Stimulated activated naive CD8-positive, alpha-beta T cell treated with anti-CD3 and anti-CD28 coated beads, Interleukin-15, amount 100 ng/mL, for 72 hours (primary cell): ENCODE measurements at places on chromosomes 5 and 9.
A peak's percentile ranks its signal among the peaks of the same experiment; 100 is the strongest.

DNA sequence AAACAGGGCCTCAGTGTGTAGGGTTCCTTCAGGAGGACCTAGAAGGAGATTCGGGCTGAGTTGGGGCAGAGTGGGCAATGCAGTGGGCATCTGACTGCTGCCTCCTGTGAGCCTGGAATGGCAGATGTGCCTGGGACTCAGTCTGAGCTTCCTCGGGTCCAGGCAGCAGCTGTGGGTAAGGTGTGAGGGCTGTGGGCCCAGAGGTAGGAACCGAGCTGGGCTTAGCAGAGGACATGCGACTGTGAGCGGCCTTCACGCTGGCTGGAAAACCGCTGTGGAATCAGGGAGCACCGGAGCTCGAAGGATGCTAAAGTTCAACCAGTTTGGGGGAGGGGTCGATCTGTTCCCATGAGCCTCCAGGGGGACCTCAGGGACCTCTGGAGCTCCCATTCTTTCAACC is 137.0 kb downstream of the PAX5 start:
- DNase-seq: no peak

GRCh38 chr5:30900367-30900766 is 293.1 kb upstream of the CDH6 start:
- no peak for DNase-seq

DNA sequence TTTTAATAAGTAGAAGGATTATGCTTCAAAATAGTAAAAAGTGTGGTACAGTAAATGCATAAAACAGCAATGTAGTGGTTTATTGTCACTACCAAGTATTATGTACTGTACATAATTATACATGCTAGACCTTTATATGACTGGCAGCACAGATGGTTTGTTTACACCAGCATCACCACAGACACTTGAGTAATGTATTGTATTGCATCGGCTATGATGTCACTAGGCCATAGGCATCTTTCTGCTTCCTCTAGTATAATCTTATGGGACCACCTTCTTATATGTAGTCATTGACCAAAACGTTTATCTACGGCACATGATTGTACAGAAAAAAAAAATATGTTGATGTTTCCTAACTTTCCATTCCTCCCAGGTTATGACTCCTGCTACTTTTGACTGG is 31.9 kb upstream of the SSBP2 start:
- no peak for DNase-seq

- DNase-seq: no peak
Measured at GRCh38 chr5:137619191-137619870, 116.6 kb downstream of the KLHL3 start.

GRCh38 chr9:114745108-114745848 is 60.6 kb downstream of the TNFSF15 start:
- no peak for DNase-seq

DNA sequence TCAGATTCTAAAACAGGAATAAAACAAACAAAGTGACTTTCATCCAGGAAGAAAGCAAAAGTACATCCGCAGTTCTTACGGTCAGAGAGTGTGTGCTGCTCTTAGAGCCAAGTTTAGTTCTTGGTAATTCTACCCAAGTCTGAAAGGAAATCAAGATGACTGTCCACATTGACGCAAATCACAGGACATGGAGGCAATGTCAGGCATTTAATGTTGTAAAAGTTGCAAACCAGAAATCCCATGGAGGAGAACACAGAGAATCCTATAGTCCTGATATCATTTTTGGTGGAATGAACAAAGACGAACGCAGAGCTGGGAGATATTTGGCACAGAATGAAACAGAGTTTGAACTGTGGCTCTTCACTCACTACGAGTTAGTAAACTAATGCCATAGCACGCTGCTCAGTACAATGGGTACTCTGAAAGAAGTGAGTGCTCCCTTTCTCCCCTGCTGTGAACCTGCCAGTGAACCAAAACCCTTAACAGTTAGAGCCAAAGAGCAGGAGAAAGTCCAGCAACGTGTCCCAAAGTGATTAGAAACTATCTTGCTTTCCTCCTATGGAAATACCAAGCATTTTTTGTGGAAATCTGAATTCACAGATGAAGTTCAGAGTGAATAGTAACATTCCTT is 74.3 kb downstream of the MUSK start:
- no peak for DNase-seq

DNA sequence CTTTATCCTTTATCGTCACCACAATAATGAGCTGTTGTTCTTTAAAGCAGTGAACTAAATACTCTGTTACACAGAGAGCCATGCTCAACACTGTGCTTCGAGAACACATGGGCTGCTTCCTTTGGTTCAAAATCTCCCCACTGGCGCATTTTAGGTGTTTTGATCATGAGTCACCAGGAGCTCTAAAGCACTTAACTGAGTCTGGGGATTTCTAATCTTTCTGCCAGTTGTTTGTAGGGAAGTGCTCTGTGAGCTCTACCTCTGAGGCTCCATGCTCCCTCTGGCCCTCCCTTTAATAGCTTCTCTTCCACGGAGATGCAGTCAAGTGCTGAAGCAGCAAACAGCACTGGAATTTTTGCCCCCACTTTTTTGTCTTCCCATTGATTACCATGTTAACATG is 17.0 kb downstream of the ERAP2 start:
- DNase-seq: peak; percentile 55

- DNase-seq: no peak
Measured at GRCh38 chr5:124986170-124986569, 239.7 kb upstream of the ZNF608 start.

DNA sequence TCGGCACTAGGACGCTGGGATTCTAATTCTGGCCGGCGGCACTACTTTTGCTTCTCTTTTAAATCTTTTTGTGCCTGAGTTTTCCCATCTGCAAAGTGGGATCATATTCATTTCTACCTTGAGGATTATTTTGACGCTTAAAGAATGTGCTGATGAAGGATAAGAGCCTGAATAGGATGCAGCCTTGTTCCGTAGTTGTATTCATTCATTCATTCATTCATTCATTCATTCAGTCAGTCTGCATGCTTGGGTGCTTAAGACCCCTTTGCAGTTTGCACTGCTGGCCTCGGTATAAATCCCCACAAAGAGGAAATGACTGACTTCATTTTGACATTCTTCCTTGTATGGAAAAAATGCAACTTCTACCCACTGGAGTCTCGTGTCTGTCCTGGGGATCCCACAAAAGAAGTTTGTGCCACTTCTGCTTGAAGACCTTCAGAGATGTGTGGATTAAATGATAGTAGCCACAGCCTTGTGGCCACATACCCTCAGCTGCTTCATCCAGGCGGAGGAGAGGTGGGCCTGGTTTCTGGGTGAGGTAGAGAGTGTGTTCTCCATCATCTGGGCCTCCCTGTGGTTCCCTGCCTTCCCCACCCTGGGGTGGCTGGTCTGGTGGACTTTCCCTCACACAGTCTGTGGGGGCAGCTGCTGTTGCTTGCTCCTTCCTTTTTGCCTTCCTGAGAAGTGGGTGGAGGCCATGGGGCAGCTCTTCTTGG is 62.6 kb downstream of the PPARGC1B start:
- no peak for DNase-seq

DNA sequence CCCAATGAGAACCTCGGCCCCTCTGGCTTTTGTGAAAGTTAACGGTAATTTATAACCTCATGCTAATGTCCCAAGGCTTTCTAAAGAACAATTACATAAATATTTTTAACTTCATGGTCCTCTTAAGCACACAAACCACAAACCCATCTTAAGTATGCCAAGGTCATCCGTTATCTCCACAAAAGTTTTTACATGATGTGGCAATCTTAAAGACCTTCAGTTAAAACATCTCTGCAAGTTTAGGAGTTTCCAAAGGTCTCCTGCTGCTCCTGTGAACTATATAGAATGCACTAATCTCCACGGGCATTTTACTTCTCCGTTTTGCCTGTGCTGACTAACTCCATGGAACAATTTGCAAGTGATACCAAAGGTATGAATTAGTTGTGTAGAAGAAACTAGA is 228.2 kb downstream of the TLE1 start:
- no peak for DNase-seq
